ENCODE measurements at places on chromosomes 16 and 17.
A peak's percentile ranks its signal among the peaks of the same experiment; 100 is the strongest.

GRCh38 chr16:68732042-68732680 is 4.9 kb upstream of the CDH1 start:
- peak; percentile 94 for DNase-seq

GRCh38 chr17:77889135-77889505 is 69.4 kb upstream of the TNRC6C start:
- DNase-seq, result no peak

DNA sequence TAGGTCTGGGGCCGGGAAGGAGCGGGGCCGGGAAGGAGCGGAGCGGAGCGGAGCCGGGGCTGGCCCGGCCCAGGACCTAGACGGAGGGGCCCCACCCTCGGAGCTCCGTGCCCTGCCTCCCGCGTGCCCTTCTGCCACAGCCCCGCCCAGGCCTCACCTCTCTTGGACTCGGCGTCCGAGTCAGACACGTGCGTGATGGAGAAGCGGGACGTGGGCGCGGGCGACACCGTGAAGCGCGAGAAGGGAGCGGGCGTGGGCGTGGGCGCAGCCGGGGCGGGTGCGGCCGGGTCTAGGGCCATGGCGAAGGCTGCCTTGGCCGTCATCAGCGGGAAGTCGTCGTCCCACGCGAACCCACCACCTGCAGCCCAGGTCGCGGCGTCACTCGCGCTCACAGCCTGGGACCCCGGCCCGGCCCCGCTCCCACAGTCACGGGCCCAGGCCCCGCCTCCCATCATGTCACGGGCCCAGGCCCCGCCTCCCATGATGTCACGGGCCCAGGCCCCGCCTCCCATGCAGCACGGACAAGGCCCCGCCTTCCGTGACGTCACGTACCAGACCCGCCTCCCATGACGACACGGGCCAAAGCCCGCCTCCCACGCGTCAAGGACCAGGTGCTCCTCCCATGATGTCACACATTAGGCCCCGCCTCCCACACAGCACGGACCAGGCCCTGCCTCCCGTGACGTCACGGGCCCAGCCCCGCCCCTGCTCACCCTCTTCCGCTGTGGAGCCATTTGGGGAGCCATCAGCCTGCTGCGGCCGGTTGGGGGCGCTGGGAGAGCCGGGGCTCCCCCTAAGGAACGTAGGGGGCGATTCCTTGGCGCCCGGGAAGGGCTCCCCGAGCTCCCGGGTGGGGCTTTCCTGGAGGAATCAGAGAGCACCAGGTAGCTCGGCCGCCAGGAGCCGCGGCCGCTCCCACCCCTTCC is 45.8 kb upstream of the PVALEF start:
- DNase-seq, result peak; percentile 68

DNA sequence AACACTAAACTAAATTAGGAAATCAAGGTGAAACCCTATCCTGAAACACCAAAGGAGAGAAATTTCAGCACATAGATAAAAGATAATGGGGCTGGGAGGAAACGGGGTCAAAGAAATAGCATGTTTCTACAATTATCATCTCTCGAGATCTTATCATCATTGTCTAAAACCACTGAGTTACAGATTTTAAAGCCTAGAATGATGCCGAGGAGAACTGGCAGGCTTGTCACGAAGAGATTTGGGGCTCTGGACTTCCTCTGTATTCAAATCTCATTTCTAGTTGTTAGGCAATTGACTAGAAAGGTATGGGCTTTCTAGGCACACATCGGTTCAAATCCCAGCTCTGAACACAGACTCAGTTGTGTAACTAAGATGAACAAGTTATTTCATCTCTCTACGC is 9.3 kb downstream of the PDZD9 start:
- DNase-seq, result no peak

DNA sequence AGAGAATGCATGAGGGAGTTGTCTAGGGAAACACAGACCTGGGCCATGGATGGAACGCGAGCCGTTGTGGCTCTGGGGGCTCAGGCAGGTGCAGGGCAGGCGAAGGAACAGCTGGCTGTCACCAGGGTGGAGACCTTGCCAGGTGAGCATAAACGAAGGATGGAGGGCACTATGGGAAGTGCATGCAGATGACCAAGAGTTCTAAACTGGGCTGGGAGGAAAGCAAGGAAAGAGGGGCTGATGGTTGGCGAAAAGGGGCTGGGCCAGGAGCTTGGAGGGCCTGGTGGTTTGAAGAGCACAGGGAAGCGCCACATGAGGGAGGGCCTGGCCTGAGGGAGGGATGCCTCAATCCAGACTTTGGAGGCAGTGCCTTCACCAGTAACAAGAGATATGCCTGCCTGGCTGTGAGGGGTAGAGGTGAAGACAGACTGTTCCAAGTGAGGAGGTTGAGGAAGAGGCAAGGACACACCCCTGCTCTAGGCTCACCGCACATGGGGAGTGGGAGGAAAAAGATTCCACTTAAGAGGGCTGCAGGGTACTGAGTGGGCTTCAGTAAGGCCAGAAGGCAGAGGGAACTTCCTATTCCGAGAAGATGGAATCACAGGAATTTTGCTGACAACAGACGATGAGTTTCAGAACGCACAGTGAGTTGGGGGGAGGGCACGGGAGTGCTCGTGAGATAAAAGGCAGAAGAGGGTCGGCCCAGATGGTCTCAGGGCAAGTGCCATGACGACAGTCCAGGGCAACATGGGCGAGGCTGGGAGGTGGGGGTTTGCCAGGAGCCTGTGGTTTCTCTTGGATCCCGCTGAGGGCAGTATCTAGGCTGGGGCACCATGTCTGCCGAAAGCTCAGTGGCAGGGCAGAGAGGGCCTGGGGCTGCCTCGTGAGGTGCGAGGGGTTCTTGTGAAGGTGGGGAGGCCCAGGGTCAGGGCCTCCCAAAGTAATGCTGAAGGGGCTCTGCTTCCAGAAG is 20.6 kb downstream of the B9D1 start:
- DNase-seq, result peak; percentile 61

DNA sequence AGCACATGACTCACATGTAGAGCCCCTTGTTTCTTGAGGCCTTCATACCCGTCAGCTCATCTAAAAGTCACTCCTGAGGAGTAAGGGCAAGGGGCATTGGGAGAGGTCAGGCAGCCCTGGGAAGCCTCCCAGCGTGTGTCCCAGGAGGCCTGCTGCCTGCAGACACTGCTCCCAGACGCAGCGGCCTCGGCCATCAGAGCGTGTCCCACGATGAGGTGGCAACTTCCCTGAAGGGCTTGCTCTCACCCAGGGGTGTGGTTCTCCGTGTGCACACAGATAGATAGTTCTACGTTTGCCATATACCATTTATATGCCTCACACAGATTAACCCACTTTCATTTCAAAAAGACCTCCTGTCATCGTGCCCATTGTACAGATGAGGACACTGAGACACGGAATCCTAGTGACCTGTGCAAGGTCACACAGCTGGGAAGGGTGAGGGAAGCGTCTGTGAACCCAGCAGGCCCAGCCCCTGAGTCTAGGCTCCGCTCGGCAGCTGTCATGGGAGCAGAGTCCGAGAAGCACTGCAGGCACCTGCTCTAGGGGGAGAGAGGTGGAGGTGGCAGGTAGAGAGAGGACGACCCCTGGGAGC is 8.3 kb downstream of the TUBB3 start:
- no peak for DNase-seq

DNA sequence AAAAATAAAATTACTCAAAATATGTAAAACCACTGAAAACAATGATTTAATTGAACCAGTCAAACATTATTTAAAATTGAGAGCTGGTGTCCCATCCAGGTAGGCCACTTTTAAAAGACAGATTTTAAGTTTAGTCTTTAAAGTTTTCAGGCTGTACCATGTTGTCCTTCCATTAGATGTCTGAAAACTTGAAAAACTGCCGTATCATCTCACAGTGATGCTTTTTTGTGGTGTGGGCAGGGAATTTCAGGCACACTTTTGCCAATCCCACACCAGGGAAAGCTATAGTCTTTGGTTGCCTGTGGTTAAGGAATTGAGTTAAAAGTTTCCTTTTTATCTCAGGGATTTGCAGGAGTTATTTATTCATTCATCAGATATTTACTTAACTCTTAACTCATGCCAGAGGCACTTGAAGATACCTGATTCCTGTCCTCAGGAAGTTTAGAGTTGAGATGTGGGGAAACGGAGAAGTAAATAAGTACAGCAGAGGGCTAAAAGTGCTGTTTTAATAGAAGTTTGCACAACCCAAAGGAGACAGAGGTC is 3.2 kb downstream of the SNTB2 start:
- no peak for DNase-seq

DNA sequence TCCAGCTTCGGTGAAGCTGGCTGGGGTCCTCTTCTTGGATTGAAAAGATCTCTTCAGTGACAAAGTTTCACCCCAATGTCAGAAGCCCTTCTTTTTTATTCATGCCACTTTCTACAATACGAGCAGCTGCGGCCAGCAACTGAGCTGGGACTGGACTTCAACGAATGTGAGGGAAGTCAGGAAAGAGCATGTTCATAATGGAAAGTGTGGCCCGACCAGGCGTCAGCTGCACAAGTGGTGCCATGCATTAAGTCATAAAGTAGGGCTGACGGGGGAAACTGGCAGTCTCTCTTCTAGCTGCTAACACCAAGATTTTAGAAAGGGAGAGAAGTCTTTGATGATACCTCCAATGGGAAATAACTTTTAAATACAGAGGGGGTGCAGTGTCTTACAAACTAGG is 192.6 kb downstream of the PARN start:
- no peak for DNase-seq

DNA sequence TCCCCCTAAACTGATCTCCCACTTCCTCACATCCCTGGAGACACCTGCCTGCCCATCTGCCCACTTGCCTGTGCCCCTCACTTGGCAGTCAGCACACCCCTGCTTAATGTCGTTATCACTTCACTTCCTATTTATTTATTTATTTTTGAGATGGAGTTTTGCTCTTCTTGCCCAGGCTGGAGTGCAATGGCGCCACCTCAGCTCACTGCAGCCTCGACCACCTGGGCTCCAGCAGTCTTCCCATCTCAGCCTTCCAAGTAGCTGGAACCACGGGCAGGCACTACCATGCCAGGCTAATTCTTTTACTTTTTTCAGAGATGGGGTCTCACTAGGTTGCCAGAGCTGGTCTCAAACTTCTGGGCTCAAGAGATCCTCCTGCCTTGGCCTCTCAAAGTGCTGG is 23.5 kb upstream of the PHOSPHO1 start:
- no peak for DNase-seq

- DNase-seq, result no peak
These were observed 77.5 kb downstream of the SYCE1L start for GRCh38 chr16:77276661-77277060.

DNA sequence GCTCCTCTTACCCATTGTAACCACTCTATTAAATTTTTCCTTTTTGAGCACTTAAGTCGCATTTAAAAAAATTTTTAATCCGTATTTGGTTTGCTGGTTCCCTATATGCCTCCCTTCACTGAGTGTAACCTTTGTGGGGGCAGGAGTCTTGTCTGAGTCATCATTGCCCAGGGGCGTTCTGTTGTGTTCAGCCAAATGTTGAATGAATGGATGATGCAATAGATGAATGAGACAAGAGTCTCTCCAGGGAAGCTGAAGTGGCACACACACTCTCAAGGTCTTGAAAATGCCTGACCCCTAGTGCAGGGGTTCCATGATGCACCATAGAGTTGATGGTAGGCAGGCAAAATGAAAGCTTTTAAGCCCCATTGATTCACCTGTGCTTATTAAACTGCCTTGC is 123.0 kb upstream of the RBFOX1 start:
- DNase-seq, result no peak

GRCh38 chr16:4411684-4412083 is 4.7 kb downstream of the CORO7 start:
- no peak for DNase-seq

DNA sequence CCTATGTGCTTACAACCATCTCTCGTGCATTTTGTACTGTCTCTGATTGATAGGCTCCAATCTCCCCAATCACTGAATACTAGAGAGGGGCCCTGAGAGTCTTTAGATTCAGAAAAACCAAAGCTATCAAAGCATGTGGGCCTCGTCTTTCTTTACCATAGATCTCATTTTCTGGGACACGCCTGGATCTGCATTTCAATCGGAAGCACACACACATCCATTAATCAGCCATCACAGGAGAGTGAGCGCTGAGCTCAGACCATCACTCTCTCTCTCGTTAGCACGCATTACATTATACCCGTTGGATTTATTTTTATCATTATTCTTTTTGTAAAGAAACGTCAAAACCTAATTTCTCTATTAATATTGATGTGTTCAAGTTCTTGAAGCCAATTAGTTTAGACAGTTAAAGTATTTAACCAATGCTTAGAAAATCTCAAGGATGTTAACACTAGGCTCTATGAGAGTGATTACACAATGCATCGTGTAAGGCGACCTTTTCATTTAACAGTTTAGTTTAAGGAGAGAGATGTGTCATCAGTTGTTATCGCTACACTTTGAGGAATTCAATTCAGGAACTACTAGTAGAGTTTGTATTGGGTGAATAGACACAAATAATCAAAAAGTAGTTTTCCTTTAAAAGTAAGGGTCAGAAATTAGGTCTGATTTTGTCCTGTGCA is 650.7 kb downstream of the CDH8 start:
- no peak for DNase-seq

GRCh38 chr17:19418251-19418992 is 7.4 kb downstream of the RNF112 start:
- no peak for DNase-seq

- no peak for DNase-seq
These were observed 384.5 kb upstream of the SALL1 start for GRCh38 chr16:51535591-51535990.

GRCh38 chr17:57999496-58000017 is 7.5 kb downstream of the SRSF1 start:
- peak; percentile 83 for DNase-seq

DNA sequence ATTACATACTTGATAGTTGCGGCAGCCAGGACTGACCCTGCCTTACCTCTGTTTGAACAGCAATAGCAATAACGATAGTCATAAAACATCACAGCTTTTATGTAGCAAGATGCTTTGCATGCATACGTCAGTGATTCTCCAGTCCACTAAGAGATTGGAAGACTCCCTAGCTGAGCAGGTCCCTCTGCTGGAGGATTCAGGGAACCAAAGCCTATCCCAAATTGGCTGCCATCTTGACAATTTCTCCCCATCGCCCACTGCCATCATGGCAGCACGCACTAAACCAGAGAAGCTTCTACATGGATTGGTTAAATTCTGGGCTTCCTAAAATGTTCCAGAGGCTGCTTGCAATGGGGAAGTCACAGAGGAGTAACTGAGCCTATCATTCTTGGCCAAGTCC is 360.6 kb upstream of the XYLT1 start:
- DNase-seq, result no peak

DNA sequence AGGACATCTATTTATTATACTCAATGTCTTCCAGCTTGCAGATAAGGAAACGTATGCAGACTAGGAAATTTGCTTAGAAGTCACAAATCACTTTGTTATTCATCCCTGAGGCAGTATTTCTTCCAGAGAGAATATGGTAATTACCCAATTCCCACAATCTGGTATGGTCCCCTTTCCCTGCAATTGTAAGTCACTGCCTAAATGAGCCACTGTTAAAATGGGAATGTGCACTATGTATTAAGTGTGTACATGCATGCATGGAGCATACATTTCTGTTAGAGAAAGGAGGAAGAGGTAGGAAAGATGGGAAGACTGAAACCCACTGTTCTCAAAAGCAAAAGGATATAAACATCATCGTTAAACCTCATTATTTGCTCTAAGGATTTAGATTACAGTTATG is 10.0 kb downstream of the NUFIP2 start:
- no peak for DNase-seq

- DNase-seq, result no peak
These were observed 125.5 kb upstream of the HSBP1 start for GRCh38 chr16:83682116-83682867.
